ENCODE measurements at places on chromosomes 13 and 19. TPM values are rescaled to one million over a fixed set of nuclear protein-coding genes. Genes with fewer than 3 reads are reported as not detected.

- H3K4me3 ChIP-seq, result peak within 1 kb of the TSS; percentile 77
- no peaks in the 10 kb centered on the region for H3K27me3 ChIP-seq
- DNase-seq, result peak; percentile 95
- H3K4me1 ChIP-seq, result peaks cover 12% of the 10 kb centered on the region
- H3K36me3 ChIP-seq, result no peaks in the 10 kb centered on the region
Measured at GRCh38 chr19:11964858-11965645, at the start of gene ZNF763. Gene ZNF763 (plus strand): TSS chr19:11965040. CDS start chr19:11965209, 169 bp downstream.

GRCh38 chr19:31329819-31330218 lies 19.4 kb downstream of the TSHZ3 start:
- DNase-seq, result no peak
- peak overlapping the region; percentile 77 for H3K27ac ChIP-seq
- no peaks in the 10 kb centered on the region for H3K27me3 ChIP-seq
- no peaks in the 10 kb centered on the region for H3K36me3 ChIP-seq
- H3K4me1 ChIP-seq, result peaks cover 33% of the 10 kb centered on the region
- no peak overlapping the region for H3K4me3 ChIP-seq

GRCh38 chr13:30486230-30487074 lies 20.7 kb upstream of the HMGB1 start:
- H3K27me3 ChIP-seq, result no peaks in the 10 kb centered on the region
- no peak for DNase-seq
- no peak overlapping the region for H3K4me3 ChIP-seq
- no peak overlapping the region for H3K27ac ChIP-seq
- H3K4me1 ChIP-seq, result no peaks in the 10 kb centered on the region

DNA sequence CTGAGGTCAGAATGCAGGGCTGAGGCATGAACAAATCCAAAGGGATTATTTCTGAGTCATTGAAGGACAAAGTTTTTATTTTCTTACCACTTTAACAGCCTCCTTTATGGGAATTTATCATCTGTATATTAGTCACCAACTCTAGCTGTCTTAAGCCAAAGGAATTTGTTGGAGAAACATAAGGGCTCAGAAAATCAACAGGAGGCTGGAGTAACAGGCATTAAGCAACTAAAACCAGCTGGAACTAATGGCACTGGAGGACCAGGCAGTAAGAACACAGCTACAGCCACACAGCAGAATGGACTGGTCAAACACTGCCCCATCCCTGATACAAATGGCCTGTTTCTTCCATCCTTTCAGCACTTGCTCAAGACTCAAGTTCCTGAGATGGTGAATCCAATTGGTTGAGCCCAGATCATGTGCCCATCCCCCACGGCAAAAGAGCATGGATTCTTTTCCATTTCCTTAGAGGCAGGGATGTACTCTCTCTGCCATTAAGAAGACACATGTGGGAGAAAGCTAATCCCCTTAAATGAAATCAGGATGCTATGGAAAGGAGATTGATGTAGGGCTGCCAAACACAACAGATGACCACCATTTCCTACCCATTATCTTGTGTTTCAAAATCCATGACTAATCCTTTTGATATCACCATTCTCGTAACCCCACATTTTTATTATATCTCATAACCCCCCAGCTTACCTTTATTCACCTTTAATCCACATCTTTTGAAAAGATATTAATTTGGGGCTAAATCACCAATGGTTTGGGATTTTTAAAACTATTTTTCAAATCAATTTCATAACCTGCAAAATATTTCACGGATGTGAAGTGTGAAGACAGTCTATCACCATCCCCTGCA lies 157.0 kb upstream of the FNDC3A start:
- no peak overlapping the region for H3K4me3 ChIP-seq
- H3K4me1 ChIP-seq, result peaks cover 25% of the 10 kb centered on the region
- peak; percentile 27 for DNase-seq
- peak overlapping the region; percentile 59 for H3K27ac ChIP-seq
- H3K27me3 ChIP-seq, result no peaks in the 10 kb centered on the region

DNA sequence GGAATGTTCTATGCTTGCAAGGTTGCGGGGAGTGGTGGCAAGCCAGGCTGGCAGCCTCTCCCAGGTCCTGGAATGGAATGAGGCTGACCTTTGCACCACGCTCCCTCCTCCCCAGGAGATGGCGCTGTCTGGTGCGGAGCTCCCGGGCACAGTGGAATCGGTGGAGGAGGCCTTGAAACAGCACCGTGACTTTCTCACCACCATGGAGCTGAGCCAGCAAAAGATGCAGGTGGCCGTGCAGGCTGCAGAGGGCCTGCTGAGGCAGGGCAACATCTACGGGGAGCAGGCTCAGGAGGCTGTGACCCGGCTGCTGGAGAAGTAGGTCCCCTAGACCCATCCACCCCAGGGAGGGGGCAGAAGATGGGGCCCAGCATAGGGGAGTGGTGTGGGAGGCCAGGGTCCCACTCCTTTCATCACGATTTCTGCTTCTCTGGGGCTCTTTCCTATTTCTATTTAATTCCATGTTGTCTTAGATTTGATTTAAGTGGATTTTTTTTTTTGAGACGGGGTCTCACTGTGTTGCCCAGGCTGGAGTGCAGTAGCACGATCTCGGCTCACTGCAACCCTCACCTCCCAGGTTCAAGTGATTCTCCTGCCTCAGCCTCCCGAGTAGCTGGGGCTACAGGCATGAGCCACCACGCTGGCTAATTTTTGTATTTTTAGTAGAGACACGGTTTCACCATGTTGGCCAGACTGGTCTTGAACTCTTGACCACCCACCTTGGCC lies 53.2 kb upstream of the SHKBP1 start:
- no peaks in the 10 kb centered on the region for H3K27me3 ChIP-seq
- H3K36me3 ChIP-seq, result no peaks in the 10 kb centered on the region
- no peaks in the 10 kb centered on the region for H3K4me1 ChIP-seq
- no peak overlapping the region for H3K4me3 ChIP-seq
- peak; percentile 91 for DNase-seq

DNA sequence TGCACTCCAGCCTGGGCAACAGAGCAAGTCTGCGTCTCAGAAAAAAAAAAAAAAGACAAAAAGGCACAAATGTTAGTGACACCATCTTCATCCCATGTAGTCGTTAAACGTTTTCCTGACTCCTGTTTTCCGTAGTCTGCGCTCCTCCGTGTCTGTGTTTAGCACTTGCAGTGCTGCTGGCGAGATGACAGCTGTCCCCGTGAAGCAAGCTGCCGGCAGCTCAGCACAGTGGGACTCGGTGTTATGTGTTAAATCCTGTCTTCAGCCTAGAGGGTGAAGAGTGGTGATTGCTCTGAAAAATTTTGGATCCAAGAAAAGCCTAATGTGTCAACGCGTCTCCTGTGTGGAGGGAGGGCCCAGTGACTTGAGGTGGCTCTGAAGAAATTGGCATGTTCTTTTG lies 18.4 kb downstream of the UBXN6 start:
- no peak for DNase-seq
- no peak overlapping the region for H3K4me3 ChIP-seq
- no peak overlapping the region for H3K27ac ChIP-seq
- H3K36me3 ChIP-seq, result no peaks in the 10 kb centered on the region

- H3K36me3 ChIP-seq, result no peaks in the 10 kb centered on the region
- peaks cover 7% of the 10 kb centered on the region for H3K27me3 ChIP-seq
- DNase-seq, result no peak
- H3K27ac ChIP-seq, result no peak overlapping the region
- no peak overlapping the region for H3K4me3 ChIP-seq
Measured at GRCh38 chr13:111846391-111847159, 220.4 kb upstream of the SOX1 start.

DNA sequence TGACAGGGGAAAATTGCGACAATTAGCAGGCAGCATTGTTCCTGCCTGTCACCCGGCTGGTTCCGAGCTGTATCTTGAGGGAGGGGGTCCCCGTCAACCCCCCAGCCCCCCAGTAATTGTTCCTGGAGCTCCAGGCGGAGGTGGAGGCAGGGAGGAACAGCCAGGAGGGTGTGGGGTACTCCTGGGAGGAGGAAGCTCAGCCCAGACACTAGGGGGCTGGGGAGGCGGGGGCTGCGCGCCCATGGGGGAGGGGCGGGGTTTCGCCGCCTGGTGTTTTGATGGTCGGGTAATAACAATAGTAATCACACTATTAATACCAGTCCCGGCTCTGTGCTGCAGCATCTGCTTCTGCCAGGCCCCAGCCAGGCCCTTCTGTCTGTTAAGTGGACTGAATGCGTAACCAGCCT lies 8.6 kb downstream of the NPAS1 start:
- H3K36me3 ChIP-seq, result no peaks in the 10 kb centered on the region
- H3K4me1 ChIP-seq, result no peaks in the 10 kb centered on the region
- H3K27me3 ChIP-seq, result peaks cover 39% of the 10 kb centered on the region
- no peak overlapping the region for H3K4me3 ChIP-seq
- H3K27ac ChIP-seq, result no peak overlapping the region

DNA sequence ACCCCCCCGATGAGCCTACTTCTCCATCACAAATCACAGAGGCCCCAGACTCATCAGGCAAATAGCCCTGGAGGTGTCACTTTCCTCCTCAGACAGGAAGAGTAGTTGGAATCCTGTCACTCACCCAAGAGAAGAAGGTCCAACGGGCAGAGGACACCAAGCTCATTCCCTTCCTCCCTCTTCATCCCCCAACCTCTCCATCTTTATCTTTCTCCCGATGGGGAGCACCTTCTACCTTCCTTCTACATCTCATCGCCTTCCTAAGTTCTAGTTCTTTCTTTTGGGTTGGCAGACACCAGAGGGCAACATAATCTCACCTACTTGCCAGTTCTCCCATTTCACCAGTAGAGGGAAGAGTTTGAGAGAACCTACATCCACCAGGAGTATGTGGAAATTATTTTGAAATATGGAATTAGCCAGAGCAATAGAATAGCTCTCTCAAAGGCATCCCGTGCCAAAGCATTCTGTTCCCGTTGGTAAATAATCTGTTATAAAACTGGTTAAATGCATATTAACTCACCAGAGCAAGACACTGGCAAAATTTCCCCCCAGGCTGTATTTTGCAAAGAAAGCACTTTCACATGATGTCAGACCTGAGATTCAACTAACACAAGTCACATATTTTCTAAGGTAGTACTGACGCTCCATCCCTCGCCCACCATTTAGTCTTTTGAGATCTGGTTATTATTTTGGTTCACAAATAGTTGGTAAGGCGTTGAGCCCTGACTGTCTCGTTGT lies 55.0 kb downstream of the ZIC5 start:
- peaks cover 16% of the 10 kb centered on the region for H3K27me3 ChIP-seq
- no peak for DNase-seq
- H3K4me1 ChIP-seq, result no peaks in the 10 kb centered on the region

GRCh38 chr19:29620931-29621351 lies 14.9 kb downstream of the POP4 start:
- H3K27ac ChIP-seq, result no peak overlapping the region
- no peaks in the 10 kb centered on the region for H3K4me1 ChIP-seq
- H3K4me3 ChIP-seq, result no peak overlapping the region
- no peaks in the 10 kb centered on the region for H3K27me3 ChIP-seq
- no peaks in the 10 kb centered on the region for H3K36me3 ChIP-seq

GRCh38 chr13:95535243-95535642 lies 17.3 kb upstream of the CLDN10 start:
- no peaks in the 10 kb centered on the region for H3K36me3 ChIP-seq
- no peak overlapping the region for H3K27ac ChIP-seq
- DNase-seq, result no peak
- H3K27me3 ChIP-seq, result no peaks in the 10 kb centered on the region
- no peaks in the 10 kb centered on the region for H3K4me1 ChIP-seq

DNA sequence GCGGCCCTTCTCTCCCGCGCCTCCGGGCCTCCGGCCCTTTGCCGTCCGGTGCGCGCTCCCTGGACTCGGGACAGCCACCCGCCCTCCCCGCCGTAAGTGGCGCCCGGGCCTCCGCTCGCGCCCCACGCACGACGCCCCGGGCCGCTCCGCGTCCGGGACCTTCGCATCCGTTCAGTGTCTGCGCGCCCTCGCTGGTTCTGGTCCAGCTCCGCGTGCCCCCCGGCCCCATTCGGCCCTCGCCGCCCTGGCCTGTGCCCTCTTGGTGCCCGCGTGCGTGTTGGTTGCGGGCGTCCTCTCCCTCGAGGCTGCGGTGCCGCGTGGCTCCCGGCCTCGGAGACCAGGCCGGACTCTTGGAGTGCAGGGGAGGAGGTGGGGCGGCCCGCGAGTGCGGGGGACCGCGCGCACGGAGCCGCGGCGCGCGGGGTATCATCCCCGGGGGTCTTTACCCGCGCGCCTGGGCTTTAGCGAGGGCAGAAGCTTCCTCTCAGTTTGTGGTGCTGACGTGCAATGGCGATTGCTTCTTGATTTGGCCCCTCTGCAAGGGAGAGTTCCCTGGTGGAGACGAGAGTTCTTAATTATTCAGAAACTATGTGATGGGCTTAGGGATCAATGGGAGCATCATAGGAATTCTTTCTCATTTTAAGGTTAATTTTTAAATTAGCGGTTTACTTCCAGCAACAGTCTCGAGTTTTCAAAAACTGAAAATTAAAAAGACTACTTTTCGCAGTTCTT lies 757 bp downstream of the WASF3 start:
- no peak for DNase-seq
- H3K4me3 ChIP-seq, result peak overlapping the region; percentile 79

The IGSF23 gene
- total RNA-seq, result not detected

The CSNK1G2 gene
- total RNA-seq, result 61.4 TPM

The ZNF616 gene
- 14.5 TPM for total RNA-seq

The CYP4F2 gene
- total RNA-seq, result not detected

The MYPOP gene
- 7.5 TPM for total RNA-seq

The ZNF66 gene
- total RNA-seq, result 12.7 TPM

Data from adrenal gland (tissue), 19 donors.